Epithelial cell of proximal tubule (primary cell): ENCODE measurements at places on chromosomes 7 and 10. TPM values are rescaled to one million over a fixed set of nuclear protein-coding genes. Genes with fewer than 3 reads are reported as not detected.

GRCh38 chr10:112792487-112793201 is 157.4 kb upstream of the TCF7L2 start:
- no peak for DNase-seq

- no peak for DNase-seq
Measured at GRCh38 chr7:105662998-105663397, 81.7 kb upstream of the EFCAB10 start.

DNA sequence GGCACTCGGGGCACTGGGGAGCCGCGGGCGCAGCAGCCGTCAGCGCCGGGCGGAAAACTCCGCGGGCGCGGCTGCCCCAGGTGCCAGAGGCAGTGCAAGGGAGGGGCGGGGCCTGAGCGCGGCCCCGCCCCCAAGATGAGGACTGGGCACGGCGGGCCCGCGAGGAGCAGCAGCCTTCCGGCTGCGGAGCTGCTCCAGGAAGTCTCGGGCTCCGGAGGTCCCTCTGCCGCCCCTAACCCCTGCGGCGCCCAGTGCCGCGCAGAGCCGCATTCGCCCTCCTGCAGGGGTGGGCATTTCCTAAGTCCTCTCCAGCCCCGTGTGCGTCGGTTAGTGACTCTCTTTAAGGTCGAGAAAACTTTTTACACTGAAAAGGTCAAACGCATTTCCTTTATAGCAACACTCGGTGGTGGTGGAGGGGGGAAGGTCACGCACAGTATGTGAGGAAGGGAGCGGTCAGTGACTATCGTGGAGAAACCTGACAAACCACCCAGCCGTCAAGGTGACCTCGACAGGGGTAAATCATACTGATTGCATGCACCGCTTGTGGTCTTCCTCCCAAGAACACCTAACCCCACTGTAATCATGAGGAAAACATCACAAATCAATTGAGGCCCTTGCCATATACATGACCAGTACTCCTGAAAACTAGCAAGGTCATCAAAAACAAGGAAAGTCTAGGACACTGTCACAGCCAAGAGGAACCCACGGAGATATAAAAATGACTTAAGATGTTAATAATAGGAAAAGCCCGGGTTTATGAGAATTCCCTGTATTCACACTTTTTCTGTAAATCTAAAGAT is at the start of gene ANXA11:
Gene ANXA11 (minus strand): TSS at position 61 of the 800 bp plus-strand sequence. CDS start 32,676 bp downstream, outside the sequence.
- DNase-seq = no peak

DNA sequence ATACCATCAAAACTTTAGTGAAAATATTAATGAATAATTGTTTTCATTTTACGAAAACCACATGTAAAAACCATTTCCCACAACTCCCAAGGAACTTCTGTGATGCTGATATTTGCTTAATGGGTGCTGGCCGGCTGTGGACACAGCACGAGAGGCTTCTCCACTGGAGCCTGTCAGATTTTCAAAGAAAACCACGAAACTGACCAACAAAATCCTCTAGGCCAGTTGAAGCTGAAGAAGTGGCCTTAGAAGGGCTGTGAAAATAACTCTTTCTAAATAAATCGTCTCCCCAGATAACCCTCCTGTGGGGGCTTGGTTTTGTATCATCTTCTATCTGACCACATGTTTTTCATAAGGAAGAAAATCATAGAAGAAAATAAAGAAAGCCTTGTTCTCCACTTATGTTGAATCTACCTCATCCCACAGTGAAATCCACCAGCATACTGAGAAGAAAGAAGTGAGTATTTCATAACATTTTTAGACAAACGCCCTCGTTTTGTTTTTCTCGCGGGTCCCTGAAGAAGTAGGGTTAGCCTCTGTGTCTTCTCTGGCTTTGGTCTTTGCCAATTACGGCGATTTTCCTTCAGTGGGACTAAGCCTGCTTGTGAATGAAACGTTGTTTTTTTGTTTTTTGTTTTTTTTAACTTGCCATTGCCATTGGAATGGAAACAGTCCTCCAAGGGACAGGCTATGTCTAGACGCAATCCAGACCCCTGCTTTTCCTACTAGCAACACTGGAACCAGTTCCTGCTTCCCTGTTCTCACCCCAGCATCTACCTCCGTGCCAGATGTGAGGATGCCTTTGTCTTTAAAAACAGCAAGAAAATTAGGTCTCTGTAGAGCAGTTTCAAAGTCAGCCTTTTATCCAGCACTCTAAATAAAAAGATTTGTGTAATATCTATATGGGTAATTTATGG is 123.9 kb downstream of the ADAM12 start:
- no peak for DNase-seq

GRCh38 chr7:30852308-30852684 is 59.4 kb upstream of the AQP1 start:
- DNase-seq = no peak

DNA sequence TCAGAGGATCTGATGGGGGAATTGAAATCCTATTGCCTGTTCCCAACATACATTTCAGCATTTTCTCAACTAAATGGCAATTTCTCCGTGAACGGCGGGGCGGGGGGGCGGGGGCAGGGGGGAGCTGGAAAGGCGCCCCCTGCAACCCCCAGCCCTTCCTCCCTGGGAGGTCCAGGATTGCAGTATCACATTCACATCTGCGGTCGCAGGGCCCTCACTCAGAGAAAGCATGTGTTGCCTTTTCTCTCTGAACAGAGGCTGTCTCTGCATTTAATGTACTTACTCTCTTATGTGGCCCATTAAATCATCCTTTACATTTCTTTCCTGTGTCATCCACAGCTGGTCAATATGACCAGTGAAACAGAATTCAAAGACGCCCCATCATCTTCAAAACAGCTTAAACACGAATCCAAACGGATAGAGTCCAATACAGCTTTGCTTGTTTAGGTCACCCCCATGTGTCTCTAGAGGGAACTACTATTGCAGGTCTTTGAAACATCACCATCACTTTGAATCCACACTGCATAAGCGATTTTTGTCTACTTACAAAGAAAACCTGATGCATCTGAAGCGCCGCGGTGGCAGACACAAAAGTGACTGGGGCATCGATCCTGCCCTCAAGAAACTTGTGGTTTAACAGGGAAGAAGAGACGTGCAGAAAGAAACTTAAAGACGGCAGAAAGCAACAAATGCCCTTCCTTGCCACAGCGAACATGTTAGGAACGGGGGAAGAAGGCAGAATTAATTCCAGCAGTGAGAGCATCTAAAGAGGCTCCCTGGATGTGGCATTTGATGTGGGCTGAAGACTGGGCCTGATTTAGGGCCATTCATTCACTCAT is 17.0 kb upstream of the ECHDC3 start:
- DNase-seq = peak; percentile 23

DNA sequence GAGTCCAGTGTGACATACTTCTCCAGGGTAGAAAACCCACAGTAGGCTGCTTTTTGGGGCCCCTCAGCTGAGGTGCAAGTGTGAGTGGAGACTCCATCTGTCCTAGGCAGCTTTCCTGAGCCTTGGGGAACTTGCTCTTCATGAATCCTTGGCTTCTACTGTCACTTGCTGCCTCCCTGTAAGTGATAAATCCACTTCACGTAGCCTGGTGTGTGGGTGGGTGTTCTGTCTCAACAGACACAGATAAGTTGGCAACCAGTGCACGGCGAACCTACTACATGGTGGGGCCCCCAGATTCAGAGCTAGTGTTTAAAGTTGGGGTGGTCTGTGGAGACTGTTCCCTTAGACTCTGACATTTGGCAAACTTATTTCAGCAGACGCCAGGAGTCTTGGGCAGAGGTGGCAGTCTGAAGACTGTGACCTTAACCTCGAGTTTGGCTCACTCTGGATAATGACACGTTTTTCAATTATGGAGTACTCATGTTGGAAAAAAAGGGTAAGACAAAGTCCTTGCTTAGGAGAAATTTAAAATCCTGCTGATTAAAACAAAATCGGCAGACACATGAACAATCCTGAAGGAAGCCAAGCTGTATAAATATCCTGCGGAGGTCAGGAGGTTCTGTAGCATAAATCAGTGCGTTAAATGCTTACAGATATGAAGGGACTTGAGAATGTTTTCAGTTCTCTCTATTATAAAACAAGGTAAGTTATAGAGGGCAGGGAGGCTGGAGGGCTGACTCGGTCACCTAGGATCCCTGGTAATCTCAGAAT is 376.9 kb downstream of the PHTF2 start:
- no peak for DNase-seq

- no peak for DNase-seq
Measured at GRCh38 chr7:4939971-4940728, 18.8 kb downstream of the MMD2 start.

DNA sequence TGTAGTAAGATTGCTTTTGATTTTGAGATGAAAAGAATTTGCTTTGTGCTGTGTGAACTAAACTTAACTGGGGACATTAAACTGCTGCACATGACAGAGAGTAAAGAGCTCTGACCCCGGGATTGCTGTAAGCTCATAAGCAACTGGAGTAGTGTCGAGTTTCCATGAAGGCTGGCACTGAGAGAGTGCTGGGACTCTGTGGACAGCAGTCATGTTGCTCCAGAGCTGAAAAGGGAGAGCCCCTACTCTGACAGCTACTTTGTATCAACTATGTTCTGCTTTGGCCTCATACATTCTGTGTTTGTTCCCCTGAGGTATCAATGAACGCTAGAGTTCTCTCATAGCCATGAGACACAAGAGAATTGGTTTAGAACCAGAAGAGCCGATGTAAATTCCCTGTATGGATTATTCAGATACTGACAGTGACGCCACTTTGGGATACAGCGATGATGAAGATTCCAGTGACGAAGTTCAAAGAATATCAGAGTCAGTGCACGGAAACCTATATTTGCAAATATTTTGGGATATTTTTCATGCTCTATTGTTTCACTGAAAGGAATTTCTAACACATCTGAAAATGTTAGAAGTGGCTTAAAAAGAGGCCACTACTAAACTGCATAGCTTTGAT is 185.9 kb upstream of the DKK1 start:
- DNase-seq = no peak

GRCh38 chr7:127258111-127258510 is 5.4 kb upstream of the GRM8 start:
- no peak for DNase-seq

- no peak for DNase-seq
Measured at GRCh38 chr7:101518336-101518735, 110.8 kb downstream of the MYL10 start.

GRCh38 chr10:113899952-113900598 is 45.6 kb downstream of the NHLRC2 start:
- no peak for DNase-seq

- no peak for DNase-seq
Measured at GRCh38 chr7:134936893-134937510, 49.3 kb upstream of the AGBL3 start.

DNA sequence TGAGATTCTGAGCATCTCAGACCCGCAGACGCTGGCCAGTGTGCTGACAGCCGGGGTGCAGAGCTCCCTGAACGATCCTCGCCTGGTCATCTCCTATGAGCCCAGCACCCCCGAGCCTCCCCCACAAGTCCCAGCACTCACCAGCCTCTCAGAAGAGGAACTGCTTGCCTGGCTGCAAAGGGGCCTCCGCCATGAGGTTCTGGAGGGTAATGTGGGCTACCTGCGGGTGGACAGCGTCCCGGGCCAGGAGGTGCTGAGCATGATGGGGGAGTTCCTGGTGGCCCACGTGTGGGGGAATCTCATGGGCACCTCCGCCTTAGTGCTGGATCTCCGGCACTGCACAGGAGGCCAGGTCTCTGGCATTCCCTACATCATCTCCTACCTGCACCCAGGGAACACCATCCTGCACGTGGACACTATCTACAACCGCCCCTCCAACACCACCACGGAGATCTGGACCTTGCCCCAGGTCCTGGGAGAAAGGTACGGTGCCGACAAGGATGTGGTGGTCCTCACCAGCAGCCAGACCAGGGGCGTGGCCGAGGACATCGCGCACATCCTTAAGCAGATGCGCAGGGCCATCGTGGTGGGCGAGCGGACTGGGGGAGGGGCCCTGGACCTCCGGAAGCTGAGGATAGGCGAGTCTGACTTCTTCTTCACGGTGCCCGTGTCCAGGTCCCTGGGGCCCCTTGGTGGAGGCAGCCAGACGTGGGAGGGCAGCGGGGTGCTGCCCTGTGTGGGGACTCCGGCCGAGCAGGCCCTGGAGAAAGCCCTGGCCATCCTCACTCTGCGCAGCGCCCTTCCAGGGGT is 703 bp downstream of the RBP3 start:
- DNase-seq = no peak

DNA sequence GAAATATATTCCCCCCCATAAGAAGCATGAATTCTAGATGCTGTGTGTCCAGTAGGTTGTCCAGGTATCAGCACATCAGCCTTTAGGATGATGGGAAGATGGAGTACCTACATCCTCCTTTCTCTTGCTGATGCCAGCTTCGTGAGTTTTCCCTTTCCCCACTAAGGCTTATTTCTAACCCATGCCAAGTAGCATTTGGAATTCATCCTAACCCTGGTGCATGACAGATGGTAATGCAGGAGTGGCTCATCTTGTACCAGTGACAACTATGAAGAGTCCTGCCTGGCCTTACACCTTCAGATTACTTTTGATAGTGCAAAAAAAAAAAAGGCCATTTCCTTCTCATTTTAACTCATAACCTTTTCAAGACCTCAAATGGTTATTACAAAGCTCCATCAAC is 58.7 kb downstream of the ARHGAP21 start:
- DNase-seq = no peak

DNA sequence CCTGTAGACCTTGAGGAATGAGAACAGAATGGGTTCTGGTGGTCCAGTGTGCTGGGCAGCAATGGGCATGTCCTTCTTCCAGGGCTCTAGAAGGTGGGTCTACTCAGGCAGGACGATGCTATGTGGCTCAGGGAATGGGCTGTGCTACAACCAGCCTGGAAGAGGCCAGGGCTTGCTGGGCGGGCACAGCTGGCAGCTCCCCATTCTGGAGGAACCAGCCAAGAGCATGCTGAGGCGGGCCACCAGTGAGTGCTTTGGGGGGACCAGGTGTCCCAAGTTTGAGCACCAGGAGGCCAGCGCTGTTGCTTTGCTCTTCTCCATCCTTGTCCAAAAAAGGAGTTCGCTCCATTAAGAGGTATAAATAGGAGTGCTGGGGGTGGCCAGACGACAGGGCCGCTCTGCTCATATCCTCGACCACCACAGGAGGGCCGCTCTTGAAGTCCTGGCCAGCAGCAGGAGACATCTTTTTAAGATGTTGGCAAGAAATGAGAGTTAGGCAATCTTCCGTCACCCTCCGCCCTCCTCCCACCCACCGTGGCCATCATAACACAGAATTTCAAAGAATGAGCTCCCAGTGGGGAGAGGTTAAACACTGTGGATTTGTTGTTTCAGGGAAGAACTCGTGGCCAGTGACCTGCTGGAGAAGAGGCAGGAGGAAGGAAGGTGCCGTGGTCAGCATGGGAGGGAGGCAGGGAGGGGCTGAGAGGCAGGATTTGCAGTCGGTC is 141.3 kb downstream of the GRK5 start:
- DNase-seq = no peak

GRCh38 chr7:47610506-47611044 is 28.7 kb upstream of the TNS3 start:
- DNase-seq = no peak

Gene OR2A5
- total RNA-seq = not detected in 2 replicates

Gene DDC
- 0.29 and 1.4 TPM in 2 replicates for total RNA-seq

Gene SOSTDC1
- 0.29 TPM in 1 of 2 replicates, not detected in the other for total RNA-seq
